Tibial nerve (tissue), 4 donors: ENCODE measurements at places on chromosomes 7 and 10.

DNA sequence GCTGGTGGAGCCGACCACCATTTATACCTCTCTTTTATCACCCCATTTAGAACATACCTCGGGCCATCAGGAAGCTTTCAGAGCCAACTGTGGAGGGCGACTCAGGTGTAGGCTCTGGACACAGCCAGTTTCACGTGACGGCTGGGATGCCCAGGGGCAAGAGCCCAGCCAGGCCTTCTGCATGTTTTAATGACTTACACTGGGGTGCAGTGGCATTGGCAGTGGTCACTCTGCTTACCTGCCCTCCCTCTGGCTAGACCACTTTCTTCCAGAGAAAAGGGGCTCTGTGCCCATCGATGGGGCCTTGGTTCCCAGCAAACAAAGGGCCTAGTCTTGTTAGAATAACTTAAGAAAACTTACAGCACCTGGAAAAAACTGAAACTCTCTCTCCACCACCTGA is 50.0 kb downstream of the PNLIPRP2 start:
- H3K36me3 ChIP-seq, result peaks cover 38% of the 10 kb centered on the region
- no peak for DNase-seq
- H3K27me3 ChIP-seq, result no peaks in the 10 kb centered on the region
- peaks cover 40% of the 10 kb centered on the region for H3K4me1 ChIP-seq
- H3K27ac ChIP-seq, result peak overlapping the region; percentile 95

DNA sequence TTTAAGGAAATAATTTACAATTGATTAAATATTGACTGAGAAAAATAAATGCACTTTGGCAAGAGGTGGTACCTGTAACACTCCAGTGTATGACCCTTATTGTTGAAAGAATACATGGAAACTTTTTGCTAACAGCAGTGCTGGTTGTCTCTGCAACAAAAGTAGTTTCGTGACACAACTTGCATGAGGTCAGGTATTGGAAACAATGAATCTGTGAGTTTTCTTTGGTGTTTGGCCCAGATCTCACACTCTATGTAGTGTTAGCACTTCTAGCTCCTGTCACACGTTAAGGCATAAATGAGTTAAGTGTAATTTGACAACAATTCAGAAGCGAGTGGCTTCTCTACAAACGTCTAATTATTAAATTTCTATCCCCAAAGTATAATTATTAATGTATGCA is 137.7 kb upstream of the MDFIC start:
- no peak for DNase-seq
- H3K27me3 ChIP-seq, result no peaks in the 10 kb centered on the region
- no peaks in the 10 kb centered on the region for H3K4me1 ChIP-seq
- H3K27ac ChIP-seq, result no peak overlapping the region

DNA sequence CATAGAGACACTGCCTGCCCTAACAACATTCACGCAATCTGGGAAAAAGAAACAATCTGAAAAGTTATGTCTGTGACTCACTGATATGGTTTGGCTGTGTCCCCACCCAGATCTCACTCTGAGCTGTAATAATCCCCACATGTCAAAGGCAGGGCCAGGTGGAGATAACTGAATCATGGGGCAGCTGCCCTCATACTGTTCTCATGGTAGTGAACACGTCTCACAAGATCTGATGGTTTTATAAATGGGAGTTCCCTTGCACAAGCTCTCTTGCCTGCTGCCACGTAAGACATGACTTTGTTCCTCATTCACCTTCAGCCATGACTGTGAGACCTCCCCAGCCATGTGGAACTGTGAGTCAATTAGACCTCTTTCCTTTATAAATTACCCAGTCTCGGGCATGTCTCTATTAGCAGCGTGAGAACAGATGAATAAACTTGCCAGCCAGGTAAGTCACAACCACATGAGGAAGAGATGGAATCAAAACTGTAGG is 341.5 kb upstream of the AOAH start:
- H3K27me3 ChIP-seq, result no peaks in the 10 kb centered on the region
- H3K4me1 ChIP-seq, result no peaks in the 10 kb centered on the region
- no peak overlapping the region for H3K27ac ChIP-seq

GRCh38 chr10:25813511-25813910 is 120.5 kb upstream of the MYO3A start:
- no peak overlapping the region for H3K27ac ChIP-seq
- DNase-seq, result no peak
- no peaks in the 10 kb centered on the region for H3K4me1 ChIP-seq

DNA sequence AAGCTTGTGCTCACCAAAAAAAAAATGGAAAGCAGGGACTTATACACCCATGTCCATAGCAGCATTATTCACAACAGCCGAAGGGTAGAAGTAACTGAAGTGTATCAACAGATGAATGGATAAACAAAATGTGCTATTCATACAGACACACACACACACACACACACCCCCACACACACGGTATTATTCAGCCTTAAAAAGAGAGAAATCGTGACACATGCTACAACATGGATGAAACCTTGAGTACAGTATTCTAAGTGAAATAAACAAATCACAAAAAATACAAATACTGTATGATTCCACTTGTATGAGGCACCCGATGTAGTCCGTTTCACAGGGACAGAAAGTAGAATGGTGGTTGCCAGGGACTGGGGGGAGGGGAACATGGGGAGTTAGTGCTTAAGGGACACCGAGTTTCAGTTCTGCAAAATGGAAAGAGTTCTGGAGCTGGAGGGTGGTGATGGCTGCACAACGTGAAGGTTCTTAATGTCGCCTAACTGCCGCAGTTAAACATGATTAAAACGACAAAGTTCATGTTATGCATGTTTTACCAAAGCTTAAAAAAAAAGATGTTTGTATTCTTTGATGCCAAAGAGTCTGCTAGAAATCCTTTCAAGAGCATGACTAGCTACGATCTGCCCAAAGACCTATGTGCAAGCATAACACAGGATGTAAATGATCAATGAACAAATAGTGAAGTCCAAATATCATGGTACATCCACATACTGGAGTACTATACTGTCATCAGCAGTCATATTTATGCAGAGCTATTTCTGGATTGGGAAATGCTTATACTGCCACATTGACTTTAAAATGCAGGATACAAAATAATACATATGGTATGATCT is 7.2 kb downstream of the TNS3 start:
- H3K27ac ChIP-seq, result peak overlapping the region; percentile 89
- H3K4me1 ChIP-seq, result peaks cover 84% of the 10 kb centered on the region
- no peaks in the 10 kb centered on the region for H3K27me3 ChIP-seq

DNA sequence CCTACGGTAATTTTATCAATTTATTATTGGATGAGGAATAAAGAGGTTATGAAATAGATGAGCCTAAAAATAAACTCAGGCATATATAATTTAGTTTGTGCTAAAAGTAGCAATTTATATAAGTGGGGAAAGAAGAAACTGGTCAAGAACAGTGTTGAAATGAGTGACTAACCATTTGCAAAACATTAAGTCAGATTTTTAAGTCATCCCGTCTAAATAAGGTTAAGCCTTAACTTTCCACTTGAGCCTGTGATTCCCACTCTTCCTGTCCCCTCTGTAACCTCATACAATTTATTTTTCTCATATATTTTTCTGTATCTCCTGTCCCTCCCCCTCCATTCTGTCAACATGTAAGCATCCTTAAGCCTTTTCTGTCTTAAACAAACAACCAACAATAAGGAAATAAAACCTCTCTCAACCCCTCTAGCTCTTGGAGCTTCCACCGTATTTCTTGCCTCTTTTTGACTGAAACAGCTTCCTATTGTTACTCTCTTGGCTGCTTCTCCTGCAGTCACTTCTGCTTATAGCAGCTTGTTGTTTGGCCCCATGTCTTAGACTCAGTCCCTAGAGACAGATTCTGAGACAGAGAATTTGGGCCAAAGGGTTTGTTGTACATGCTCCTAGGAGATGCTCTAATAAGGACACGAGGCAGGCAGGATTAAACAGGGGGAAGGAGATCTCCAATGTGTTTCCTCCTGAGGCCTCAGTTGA is 109.7 kb downstream of the GNAI1 start:
- no peak overlapping the region for H3K27ac ChIP-seq
- DNase-seq, result no peak
- H3K36me3 ChIP-seq, result no peaks in the 10 kb centered on the region
- H3K4me1 ChIP-seq, result no peaks in the 10 kb centered on the region
- H3K27me3 ChIP-seq, result no peaks in the 10 kb centered on the region

GRCh38 chr7:46512891-46513413 is 591.9 kb upstream of the IGFBP3 start:
- no peaks in the 10 kb centered on the region for H3K36me3 ChIP-seq
- H3K27ac ChIP-seq, result no peak overlapping the region
- H3K4me3 ChIP-seq, result no peak overlapping the region
- no peaks in the 10 kb centered on the region for H3K4me1 ChIP-seq

DNA sequence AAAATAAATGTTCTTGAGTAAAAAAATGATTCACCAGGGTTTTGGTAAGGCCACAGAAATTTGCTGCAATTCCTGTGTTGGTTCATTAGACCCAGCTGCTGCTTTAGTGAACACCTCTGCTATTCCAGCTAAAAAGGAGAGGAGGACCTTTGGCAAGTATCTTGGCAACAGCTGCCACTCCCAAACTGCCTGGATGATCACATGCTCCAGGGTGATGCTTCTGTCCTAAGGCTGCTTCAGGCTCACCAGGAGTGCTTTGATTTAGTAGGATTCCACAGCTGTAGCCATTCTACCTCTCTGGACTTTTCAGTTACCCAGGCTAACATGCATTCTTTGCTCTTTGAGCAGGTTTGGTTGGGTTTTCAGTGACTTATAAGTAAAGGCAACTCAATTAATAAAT is 82.6 kb upstream of the NPVF start:
- no peak overlapping the region for H3K4me3 ChIP-seq
- no peaks in the 10 kb centered on the region for H3K4me1 ChIP-seq
- no peak overlapping the region for H3K27ac ChIP-seq

DNA sequence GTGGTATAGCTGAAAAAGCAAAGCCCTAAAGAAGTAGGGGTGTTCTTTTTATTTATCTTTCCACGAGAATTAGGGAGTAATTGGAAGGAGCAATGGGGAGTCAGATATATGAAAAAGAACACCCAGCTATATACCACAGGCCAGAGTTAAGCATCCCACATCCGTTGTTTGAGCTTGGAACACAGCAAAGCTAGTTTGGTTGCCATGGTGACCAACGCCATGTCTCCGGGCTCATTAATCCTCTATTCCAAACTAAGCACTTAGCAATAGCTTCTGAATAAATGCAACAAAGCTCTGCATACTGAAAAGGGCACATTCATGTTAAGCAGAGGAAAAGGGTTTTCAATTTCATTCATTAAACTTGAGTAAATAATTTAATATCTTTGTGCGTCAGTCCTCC is 23.5 kb downstream of the ASB4 start:
- no peaks in the 10 kb centered on the region for H3K4me1 ChIP-seq
- no peak overlapping the region for H3K27ac ChIP-seq
- no peak overlapping the region for H3K4me3 ChIP-seq
- H3K36me3 ChIP-seq, result no peaks in the 10 kb centered on the region
- DNase-seq, result no peak

DNA sequence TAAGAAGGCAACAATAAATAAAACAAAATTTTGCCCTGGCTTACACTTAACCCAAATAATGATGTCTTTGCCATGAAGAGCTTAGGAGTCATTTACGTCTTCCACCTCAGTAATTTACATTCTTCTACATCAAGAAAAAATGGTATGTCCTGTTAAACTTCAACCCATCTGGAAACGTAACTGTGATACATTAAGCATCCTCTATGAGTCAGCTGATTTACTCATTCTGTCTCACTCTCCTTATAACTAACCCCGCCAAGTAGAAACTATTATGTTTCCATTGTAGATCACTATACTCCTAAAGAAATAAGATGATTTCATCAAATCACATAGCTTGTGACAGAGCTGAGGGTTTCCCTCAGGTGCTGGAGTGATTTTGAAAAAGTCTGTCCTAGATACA is 330.7 kb downstream of the CDC14C start:
- no peaks in the 10 kb centered on the region for H3K4me1 ChIP-seq
- H3K4me3 ChIP-seq, result no peak overlapping the region
- H3K36me3 ChIP-seq, result no peaks in the 10 kb centered on the region
- H3K27ac ChIP-seq, result no peak overlapping the region
- no peaks in the 10 kb centered on the region for H3K27me3 ChIP-seq

DNA sequence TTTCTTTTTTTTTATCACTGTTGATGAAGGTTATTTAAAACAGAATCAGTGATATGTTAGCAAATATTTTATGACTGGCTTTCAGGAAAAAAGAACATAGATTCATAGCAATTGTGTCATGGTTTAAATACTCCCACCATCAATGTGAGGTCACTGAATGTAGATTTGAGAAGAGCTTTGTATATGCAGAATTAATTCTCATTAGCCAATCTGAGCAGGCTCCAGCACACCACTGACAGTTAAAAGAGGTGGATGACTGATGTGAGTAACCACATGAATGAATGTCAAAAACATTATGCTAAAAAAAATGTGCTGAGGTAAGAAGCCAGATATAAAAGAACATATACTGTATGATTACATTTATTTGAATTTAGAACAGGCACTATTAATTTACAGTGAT is 174.8 kb upstream of the KAT6B start:
- H3K27ac ChIP-seq, result no peak overlapping the region
- H3K4me3 ChIP-seq, result no peak overlapping the region
- no peaks in the 10 kb centered on the region for H3K36me3 ChIP-seq
- no peaks in the 10 kb centered on the region for H3K4me1 ChIP-seq
- H3K27me3 ChIP-seq, result no peaks in the 10 kb centered on the region

GRCh38 chr7:35571611-35572240 is 123.2 kb downstream of the HERPUD2 start:
- H3K4me1 ChIP-seq, result no peaks in the 10 kb centered on the region
- H3K27ac ChIP-seq, result no peak overlapping the region
- no peak overlapping the region for H3K4me3 ChIP-seq
- no peaks in the 10 kb centered on the region for H3K27me3 ChIP-seq

- no peak overlapping the region for H3K27ac ChIP-seq
- peaks cover 11% of the 10 kb centered on the region for H3K4me1 ChIP-seq
- no peak for DNase-seq
- H3K27me3 ChIP-seq, result no peaks in the 10 kb centered on the region
- H3K36me3 ChIP-seq, result no peaks in the 10 kb centered on the region
- H3K4me3 ChIP-seq, result no peak overlapping the region
Measured at GRCh38 chr10:35635576-35635975, 6.5 kb downstream of the FZD8 start.

GRCh38 chr10:79244068-79244442 is 103.2 kb upstream of the PPIF start:
- H3K36me3 ChIP-seq, result no peaks in the 10 kb centered on the region
- H3K27me3 ChIP-seq, result no peaks in the 10 kb centered on the region
- H3K4me1 ChIP-seq, result peaks cover 74% of the 10 kb centered on the region

DNA sequence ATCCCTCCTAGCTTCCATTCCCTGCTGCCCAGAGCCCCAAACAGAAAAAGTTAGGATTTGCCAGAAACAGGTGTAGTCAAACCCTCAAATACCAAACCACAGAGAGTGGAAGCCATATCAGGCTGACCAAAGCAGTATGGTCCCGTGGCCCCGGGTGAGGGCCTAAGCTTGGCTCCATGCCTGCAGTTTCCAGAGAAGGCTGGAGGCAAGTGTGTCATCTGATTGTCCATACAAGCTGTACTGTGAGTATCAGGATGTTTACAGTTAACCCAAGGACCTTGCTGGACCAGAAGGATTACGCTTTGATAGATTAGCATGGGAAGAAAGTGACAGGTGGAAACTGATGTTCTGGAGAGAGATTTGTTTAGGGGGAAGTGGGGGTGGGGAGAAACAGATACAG is 96.3 kb downstream of the PRKAG2 start:
- H3K36me3 ChIP-seq, result no peaks in the 10 kb centered on the region
- no peaks in the 10 kb centered on the region for H3K4me1 ChIP-seq
- no peak overlapping the region for H3K4me3 ChIP-seq
- no peak for DNase-seq
- H3K27me3 ChIP-seq, result no peaks in the 10 kb centered on the region
